ENCODE measurements at places on chromosomes 6 and 20.

DNA sequence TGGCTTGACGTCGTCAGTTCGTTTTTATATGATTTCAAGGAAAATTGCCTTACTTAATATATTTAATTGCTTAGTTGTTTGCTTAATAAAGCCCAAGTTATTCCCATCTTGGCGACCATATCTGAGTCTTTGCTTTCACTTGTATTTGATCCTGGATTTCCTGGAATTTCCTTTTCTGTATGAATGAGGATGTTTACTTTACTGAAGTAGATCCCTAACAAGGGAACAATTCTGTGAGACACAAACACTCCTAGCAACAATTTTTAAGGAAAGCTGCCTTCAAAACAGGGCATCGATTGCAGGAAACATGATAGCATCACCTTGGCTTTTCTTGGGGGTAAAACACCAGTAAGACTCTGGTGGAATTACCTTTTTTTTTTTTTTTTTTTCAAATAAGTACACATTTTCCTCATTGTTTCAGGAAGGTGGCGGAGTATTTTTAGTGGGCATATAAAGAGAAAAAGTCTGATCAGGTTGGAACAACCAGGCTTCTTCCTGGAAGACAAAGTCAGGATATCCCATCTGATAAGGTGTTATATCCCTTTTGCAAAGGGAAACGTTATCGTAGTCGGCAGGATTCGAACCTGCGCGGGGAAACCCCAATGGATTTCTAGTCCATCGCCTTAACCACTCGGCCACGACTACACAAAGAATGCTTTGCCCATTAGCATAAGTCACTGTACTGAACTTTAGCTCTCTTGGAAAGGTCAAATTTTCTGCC is 68.5 kb upstream of the ZNF184 start:
- DNase-seq = peak; percentile 15

- no peak for DNase-seq
These were observed 113.5 kb downstream of the SMOC2 start for GRCh38 chr6:168554472-168554871.

GRCh38 chr6:169156108-169156792 is 97.4 kb downstream of the THBS2 start:
- DNase-seq = no peak

- no peak for DNase-seq
These were observed 8.1 kb downstream of the BPIFA2 start for GRCh38 chr20:33176101-33176500.

GRCh38 chr6:19662911-19663310 is 174.3 kb upstream of the ID4 start:
- no peak for DNase-seq

- no peak for DNase-seq
These were observed 84.9 kb downstream of the MMS22L start for GRCh38 chr6:97198046-97198565.

GRCh38 chr6:33213989-33214335 is 5.7 kb downstream of the RING1 start:
- no peak for DNase-seq

DNA sequence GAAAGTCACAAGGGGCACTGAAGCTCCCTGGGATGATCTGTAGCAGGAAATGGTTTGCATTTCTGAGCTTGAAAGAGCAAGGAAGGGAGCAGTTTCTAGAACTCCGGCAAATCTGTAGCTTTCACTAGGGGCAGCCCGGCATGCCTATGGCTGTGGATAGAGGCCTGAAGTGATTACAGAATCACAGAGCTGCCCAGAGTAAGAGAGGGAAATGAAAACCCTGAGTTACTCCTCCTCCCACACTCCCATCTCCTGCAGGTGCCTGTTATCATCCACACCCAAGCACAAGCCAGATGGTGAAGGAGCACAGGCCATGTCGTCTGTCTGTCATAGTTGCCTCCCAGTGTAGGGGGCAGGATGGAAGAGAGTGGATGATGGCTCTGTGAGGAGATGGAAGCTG is 37.1 kb downstream of the HLA-F start:
- DNase-seq = no peak

DNA sequence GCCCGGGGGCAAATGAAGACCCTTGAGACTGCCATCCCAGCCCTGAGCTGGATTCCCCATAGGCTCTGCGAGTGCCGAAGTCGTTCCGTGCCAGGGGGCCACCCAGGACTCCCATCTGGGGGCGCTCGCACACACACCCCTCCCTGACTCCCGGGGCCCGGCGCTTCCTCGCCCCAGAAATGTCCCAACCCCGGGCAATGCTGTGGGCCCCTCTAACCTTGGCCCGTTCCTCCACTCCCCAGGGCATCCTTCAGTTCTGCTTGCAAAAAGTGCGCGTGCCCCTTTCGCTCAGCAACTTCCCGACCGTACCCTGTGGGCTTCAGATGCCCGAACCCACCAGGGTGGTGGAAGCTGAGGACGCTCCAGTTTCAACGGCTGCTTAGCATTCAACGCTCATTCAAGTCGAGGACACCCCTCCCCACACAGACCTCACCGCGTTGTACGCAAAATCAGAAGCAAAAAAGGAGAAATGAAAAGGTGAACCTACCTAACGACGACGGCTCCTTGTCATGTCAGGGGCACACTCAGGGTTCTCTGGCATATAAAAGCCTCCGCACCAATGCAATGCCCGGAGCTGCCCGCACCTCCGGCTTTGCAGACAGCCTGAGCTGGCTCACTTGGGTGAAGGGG is 25.3 kb downstream of the RIPOR2 start:
- no peak for DNase-seq

GRCh38 chr6:24574809-24575208 is 71.2 kb downstream of the KIAA0319 start:
- DNase-seq = no peak

- no peak for DNase-seq
These were observed 266.0 kb upstream of the CITED2 start for GRCh38 chr6:139640448-139640847.

- no peak for DNase-seq
These were observed 19.1 kb downstream of the DOK5 start for GRCh38 chr20:54494303-54495006.

GRCh38 chr6:104182811-104183210 is 676.9 kb downstream of the HACE1 start:
- DNase-seq = no peak

DNA sequence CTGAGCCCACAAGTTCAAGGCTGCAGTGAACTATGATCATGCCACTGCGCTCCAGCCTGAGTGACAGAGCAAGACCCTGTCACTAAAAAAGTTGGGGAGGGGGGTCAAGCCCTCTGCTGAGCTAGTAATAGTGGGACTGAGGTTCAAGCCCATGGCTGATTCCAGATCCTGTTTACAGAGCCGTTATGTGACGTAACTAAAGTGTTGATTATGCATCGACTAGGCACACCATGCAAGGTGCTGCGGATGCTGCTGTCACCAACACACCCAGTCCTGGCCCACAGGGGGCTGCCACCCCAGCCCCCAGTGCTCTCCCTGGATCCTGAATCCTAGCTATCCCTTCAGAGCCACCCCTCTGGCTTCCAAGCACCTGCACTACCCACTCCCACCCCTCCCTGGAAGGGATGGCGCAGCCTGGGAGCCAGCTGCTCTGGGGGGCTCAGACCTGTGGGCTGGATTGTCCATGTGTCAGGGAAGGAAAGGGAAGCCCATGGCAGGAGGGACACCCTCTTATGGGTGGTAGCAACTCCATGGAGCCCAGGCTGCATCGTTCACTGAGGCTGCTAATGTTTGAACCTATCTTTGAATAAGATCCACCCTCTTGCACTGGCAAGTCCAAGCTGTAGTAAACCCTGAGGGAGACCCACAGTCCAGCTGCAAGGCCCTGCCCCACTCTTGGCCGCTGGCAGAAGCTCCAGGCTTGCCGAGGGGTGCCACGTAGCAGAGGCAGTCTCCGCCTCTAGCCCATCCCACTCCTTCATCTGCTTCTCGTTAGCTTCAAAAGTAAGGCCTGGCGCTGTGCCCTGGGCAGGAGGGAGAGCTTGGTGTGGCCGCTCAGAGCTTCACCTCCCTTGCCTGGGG is 95.0 kb downstream of the SNX5 start:
- DNase-seq = no peak

GRCh38 chr6:108974201-108974600 is 120.4 kb downstream of the SESN1 start:
- DNase-seq = no peak

- no peak for DNase-seq
These were observed 67.0 kb downstream of the RSPO3 start for GRCh38 chr6:127185437-127185995.

DNA sequence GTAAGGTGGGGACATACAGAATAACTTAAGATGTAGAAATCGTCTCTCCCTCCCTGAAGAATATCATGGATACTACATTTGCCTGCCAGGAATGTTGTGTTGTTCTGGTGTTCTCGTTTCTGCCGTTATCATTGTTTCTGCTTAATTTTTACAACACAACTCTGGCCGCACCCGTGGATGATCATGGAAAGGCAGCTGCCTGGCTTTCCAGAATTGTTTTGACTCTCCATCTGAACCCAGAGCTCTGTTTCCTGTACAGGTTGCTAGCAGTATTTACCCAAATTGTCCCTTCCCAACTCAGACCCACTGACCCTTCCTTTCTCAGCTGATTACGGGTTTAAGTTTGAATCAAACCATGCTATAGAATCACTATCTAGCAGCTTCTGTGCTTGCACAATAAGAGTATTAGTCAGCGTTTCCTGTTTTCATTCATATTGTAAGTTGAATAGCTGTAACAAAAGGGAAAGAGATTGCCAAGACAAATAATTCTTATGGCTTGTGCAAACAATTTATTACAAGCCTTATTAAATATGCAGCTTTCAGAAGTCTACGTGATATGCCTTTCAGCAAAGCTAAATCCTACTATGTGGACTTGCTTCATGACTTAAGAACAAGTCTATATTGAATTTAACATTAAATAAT is 139.0 kb downstream of the MTHFD1L start:
- no peak for DNase-seq

DNA sequence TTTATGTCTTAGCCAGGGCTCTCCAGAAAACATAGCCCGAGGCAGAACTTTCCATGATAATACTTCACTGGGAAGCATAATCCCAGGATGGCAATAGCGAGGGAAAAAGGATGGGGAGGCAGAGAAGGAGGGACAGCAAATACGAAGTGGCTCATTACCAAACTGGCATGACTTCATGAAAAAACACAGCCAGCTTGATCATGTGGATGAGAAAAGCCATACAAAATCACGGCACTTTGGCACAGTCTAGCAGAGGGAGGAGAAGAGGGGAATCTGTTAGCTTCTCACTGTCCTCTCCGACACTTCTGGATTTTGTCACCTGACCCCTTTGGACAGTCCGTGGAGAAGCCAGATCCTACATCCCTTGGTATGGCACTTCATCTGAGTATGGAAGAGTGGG is 212.5 kb upstream of the GRIK2 start:
- no peak for DNase-seq

DNA sequence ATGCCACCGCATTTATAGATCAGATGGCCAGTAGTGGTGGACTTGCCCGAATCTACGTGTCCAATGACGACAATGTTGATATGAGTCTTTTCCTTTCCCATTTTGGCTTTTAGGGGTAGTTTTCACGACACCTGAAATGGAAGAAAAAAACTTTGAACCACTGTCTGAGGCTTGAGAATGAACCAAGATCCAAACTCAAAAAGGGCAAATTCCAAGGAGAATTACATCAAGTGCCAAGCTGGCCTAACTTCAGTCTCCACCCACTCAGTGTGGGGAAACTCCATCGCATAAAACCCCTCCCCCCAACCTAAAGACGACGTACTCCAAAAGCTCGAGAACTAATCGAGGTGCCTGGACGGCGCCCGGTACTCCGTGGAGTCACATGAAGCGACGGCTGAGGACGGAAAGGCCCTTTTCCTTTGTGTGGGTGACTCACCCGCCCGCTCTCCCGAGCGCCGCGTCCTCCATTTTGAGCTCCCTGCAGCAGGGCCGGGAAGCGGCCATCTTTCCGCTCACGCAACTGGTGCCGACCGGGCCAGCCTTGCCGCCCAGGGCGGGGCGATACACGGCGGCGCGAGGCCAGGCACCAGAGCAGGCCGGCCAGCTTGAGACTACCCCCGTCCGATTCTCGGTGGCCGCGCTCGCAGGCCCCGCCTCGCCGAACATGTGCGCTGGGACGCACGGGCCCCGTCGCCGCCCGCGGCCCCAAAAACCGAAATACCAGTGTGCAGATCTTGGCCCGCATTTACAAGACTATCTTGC is 725 bp downstream of the EEF1A1 start:
- peak; percentile 67 for DNase-seq

DNA sequence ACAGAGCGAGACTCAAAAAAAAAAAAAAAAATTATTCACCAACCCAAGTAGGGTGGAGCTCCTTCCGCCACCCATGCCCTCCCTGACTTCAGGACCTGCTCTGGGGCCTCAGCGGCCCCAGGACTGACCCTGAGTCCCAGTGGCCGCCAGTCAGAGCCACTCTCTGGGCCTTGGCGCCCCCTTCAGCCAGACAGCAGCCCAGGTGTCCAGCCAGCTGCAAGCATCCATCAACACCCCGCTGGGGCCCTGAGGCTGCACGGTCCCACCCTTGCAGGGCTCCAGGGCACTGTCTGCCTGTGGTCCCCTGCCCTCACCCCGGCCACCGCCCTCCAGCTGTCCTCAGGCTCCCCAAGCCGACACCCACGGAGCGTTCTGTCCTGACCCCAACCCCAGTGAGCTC is 11.4 kb upstream of the KCNQ2 start:
- no peak for DNase-seq

- no peak for DNase-seq
These were observed 149.9 kb upstream of the AFDN start for GRCh38 chr6:167676666-167677421.

DNA sequence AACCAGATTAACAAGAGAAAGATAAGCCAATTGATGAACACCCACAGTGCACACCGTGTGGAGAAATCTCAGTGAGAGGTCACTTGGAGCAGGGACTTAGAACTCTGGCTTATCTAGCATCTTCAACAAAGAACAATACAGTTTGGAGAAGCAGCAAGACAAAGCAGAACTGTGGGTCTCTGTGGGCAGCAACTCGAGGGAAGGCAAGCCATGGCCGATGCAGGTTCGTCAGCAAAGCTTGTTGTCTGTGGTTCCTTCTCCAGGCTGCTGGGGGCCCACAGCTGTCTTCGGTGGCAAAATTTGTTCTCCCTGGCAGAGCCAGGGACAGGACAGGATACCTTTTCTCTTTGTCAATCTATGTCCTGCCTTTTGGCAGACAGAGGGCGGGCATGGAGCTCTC is 22.1 kb downstream of the RPP40 start:
- no peak for DNase-seq

All from stimulated activated CD4-positive, alpha-beta T cell treated with anti-CD3 and anti-CD28 coated beads, Interleukin-15, amount 100 ng/mL, for 48 hours (primary cell).